ENCODE measurements at places on chromosomes 13 and 19.

DNA sequence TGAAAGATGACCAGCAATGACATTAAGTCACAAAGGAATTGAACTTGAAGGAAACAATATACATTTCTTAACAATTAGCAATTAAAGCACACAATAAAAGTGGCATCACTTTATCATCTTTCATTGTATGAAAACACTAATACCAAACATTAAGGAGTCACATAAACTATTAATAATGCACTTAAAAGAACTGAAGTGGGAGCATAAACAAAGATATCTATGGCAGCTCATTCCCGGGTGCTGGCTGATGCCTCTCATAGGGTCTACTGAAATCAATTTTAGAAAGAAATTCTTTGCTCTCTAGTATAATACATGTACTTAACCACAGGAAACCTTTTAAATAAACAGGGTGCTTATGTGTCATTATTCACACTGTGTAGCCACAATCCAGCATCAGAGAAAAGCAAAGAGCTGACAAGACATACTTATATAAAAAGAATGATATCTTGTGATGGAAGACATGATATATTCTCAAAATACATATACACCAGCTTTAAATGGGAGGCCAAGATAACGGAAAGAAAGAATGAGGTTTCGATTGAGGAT, 1207.8 kb downstream of the EFNB2 start:
- no peak for DNase-seq

DNA sequence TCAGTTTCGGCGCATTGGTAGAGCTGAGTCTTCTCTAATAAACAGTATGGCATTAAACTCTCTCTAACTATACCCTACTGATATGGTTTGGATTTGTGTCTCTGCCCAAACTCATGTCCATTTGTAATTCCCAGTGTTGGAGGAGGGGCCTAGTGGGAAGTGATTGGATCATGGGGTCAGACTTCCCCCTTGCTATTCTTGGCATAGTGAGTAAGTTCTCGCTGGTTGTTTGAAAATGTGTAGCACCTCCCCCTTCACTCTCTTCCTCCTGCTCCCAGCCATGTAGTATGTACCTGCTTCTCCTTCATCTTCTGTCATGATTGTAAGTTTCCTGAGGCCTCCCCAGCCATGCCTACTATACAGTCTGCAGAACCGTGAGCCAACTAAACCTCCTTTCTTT, 682.7 kb upstream of the ARGLU1 start:
- DNase-seq = no peak

DNA sequence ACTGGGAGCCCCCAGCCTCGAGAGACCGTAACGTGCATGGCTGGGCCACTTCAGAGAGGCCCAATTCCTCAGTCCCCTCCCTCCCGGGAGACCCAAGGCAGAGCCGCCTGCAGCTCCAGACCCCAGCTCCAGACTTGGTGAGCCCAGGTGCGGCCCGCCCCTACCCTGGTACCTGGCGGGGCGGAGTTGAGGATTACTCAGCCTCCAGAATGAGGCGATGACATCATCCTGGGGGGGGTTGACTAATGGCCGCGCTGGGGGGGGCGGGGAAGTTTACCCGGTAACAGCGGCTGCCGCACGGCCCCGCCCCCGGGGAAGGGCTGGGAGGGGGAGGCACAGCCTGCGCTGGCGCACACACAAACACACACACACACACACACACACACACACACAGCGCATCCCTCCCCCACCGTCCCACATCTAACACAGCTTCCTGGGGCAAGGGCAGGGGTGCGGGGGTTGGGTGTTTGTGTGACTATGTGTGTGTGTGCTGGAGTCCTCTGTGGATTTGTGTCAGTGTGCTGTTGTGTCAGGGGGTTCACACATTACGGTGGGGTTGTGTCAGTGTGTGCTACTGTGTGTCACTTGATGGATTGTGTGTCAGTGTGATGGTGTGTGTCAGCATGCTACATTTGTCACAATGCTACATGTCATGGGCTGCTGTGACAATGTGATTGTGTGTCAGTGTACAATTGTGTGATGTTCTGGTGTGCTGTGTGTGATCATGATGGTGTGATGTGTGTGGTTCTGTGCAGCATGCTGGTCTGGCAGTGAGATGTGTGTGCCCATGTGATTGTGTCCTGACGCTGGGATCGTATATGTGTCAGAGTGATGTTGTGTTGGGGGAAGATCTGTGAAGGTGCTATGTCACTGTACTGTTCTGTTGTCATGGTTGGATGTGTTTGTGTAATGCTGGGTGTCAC, 10.3 kb upstream of the BBC3 start:
- peak; percentile 67 for DNase-seq

DNA sequence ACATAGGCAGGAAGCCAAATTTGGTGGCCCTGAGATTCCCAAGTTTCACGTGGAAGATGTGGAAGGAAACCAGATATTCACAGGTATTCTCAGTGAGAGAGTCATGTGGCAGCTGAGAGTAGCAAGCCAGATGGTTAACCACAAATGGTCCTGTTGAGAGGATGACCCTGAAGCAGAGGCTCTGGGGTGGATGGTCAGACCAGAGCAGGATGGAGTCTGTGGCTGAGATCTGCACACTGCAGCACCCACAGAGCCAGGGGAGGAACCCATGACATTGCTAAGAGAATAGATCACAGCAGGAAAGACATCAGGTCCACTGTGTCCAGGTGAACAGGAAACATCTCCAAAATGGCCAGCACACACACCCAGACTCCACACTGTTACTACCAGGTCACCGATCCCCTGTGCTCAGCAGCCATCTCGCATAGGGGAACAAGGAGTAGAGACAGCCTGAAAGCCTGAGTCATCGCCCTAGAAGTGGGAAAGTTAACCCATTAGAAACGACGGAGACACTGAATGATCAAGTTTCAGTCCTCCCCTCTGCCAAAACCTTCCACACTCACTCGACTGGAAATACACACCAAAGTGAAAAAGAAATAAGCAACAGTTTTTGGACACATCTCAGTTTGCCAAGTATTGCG, 160.0 kb downstream of the RBM26 start:
- no peak for DNase-seq

- no peak for DNase-seq
Measured at GRCh38 chr13:26914148-26914547, 153.6 kb upstream of the GPR12 start.

GRCh38 chr13:25469169-25469525, 97.4 kb downstream of the ATP8A2 start:
- no peak for DNase-seq

DNA sequence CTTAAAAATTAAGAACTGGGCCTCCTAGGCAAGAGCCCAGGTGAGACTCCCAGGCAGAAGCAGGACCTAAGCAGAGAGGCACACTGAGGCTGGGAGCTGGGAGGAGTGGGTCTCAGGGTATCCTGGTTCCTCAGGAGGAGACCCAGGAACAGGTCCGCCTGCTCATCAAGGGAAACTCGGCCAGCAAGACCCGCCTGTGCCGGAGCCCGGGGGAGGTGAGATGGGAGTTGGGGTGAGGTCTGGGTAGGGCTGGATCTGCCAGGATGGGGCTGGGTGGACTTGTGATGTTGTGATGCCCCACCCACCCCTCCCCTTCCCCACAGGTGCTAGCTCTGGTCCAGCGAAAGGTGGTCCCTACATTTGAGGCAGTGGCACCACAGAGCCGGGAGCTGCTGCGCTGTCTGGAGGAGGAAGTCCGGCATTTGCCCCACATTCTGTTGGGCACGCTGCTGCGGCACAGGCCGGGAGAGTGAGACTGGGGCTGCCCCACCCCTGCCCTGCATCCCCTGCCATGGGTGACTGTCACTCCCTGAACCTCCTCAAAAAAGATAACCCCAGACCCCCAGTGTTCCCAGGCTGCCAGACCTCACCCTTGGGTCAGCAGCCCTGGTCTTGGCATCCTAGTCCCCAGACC, 6.9 kb downstream of the HAUS5 start:
- DNase-seq = no peak

GRCh38 chr19:44602081-44602480, 11.3 kb upstream of the IGSF23 start:
- DNase-seq = no peak

- no peak for DNase-seq
Measured at GRCh38 chr13:60318186-60318585, 78.8 kb upstream of the TDRD3 start.

Measured in thoracic aorta (tissue), 2 donors.